ENCODE measurements at places on chromosomes 2 and 18.

DNA sequence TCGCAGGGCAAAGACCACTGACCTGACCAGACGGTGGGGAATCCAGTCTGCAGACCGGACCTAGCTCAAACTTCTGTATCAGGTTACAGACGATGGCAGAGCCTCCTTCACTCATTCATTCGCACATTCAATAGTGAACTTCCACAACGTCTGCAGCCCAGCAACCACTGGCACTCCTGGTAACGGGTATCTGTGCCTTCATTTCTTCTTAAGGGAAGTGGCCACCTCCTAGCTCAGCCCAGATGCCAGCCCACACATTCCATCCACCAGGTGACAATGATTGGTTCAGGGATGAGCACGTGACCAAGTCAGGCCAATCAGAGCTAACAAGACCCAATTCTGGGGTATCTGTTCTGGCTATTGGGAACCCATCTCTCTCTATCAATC lies 15.9 kb upstream of the ARMC9 start:
- DNase-seq, result no peak

GRCh38 chr18:73893880-73894279 lies 253.8 kb downstream of the FBXO15 start:
- no peak for DNase-seq

- no peak for DNase-seq
Observed at GRCh38 chr2:18412980-18413675, 147.3 kb downstream of the RDH14 start.

DNA sequence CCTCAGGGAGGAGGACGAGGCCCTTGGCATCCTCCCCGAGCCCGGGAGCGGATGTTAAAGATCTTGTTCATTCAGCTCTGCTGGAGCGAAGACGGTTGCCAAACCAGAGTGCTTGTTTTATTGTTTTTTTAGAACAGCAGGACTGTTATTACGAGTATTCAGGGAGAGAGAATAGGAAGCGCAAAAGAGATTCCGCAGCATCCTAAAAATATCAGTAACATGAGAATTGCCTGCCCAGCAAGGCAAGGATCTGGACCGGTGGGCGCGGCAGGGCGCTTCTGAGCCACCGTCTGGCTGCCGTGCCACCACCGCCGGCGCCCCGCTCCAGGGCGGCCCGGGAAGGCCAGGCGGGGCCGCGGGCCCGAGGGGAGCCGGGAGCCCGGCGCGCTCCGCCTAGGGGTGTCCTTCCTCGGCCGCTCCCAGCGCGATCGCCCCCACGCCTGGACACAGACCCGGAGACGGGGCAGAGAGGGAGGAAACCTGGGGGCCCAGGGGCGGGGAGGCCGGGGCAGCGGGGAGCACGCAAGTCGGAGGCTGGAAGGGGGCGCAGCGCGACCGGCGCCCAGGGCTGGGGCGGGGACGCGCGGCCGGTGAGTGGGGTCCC lies 843 bp downstream of the CYS1 start:
- peak; percentile 16 for DNase-seq

GRCh38 chr2:29755829-29756228 lies 165.6 kb downstream of the ALK start:
- DNase-seq, result no peak

GRCh38 chr2:222485367-222486211 lies 61.2 kb downstream of the SGPP2 start:
- no peak for DNase-seq

DNA sequence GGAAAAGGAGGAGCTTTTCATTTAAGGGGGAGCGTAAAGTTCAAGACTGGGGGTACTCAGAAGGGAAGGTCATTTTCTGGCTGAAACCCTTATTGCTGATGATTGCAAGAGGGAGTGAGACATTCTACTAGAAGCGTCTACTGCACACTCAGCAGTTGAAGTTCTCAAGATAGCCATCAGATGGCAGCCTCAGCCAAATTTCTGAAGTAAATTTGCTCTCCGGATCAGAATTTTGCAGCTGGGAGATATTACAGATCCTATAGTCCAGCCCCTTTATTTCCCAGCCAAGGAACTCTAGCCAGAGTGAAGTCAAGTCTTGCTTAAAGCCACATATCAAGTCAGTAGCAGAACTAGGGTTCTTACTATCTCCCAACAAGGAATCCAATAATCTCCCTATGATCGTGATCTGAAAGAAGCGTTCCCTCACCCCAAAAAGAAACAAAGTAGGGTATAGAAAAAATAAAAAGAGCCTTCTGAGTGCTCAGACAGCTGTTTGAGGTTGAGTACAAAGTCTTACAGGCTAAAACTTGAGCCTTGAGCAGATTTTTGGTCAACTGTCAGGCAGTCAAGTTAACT lies 24.0 kb downstream of the RAX start:
- DNase-seq, result peak; percentile 47

DNA sequence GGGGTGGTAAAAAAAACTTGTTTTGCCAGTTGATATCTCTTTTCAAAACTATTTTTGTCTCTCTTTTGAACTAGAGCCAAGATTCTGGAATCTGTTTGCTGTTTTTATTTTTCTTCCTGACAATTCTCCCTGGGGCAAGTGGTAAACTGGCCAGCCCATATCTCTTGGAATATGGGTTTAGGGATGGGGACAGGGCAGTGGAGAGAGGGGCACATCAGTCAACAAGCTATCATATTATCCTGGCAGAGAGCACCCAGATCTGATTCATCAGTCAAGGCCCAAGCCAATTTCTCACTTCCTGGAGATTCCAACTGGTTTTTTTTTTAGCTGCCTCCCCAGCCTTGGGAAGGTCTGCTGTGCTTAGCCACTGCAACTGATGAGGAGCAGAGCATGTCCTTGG lies 52.3 kb downstream of the ARHGAP28 start:
- no peak for DNase-seq

- DNase-seq, result no peak
Observed at GRCh38 chr2:227326783-227327182, 1.7 kb downstream of the MFF start.

DNA sequence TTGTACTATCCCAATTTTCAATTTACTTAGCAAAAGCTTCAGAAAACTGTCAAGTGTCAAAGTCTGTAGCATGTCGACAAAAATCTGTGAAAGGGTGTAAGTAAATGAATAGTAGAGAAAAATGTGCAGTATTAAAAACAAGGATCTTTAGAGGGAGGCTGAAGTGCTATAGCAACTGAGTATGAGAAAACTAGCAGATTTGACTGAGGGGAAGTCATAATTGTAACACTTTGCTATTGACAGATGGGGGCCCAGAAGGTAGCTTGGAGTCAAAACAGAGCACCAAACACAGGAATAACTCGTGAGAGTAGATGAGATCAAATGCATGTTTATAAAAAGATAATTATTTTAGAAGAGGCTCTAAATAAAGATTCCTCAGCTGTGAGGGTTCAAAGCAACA lies 657.7 kb downstream of the TMEM182 start:
- DNase-seq, result no peak

- DNase-seq, result no peak
Observed at GRCh38 chr18:24875286-24875685, 414.8 kb downstream of the HRH4 start.

- DNase-seq, result no peak
Observed at GRCh38 chr2:168611091-168611490, 155.0 kb downstream of the CERS6 start.

GRCh38 chr2:134594399-134594798 lies 124.4 kb downstream of the TMEM163 start:
- no peak for DNase-seq

DNA sequence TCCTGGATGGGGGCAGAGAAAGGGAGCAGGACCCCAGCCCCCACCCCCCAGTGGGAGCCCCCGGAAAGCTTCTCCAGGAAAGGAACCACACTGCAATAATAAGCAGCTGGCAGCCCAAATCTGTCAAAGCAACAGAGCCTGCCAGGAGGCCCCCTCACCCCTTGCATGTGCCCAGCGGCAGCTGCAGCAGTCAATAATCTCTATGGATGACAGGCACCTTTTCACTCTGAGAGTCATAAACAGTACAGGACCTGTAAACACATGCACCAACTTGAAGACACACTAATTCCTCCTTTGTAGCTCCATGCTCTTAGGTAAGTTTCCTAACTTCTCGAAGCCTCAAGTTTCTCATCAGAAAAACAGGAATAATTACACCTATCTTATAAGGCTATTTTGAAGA lies 26.2 kb upstream of the KDM3A start:
- DNase-seq, result no peak

GRCh38 chr18:50111398-50111797 lies 83.5 kb downstream of the MYO5B start:
- no peak for DNase-seq

DNA sequence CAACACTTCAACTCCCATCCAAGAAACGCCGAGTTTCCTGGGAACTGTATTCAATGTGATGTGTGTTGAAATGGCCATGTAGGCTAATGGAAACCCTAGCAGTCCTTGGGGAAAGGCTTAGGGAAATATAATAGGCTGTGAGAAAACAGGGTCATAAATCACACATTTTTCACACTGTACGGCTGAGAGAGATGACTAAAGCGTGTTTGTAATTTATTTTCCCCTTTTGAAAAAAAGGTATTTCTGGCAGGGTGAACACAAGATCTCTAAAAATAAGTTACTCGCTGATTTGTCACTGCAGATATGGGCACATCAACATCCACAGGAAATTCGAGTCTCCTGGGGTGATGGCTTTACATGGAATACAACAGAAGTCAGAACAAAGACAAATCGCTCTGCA lies 109.6 kb upstream of the ST6GAL2 start:
- DNase-seq, result no peak

- DNase-seq, result peak; percentile 25
Observed at GRCh38 chr2:168961450-168962229, 60.5 kb downstream of the G6PC2 start.

DNA sequence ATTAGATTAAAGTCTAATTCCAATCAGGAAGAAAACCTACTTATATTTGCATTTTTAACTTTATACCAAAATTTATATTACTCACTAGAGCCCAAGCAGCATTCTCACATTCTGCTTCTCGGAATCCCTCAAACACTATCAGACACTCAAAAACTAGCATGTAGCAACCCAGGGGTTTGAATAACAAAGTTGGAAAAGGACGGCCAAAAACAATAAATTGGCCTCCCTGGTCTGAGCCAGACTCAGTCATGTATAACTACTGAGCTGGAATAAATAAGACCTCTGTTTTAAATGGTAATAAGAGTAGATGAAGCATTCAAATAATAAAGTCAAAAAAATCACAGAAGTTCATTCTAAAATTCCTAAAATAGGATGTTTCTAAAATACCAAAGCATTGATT lies 290.9 kb downstream of the IRS1 start:
- no peak for DNase-seq

GRCh38 chr2:109024477-109024876 lies 35.5 kb upstream of the EDAR start:
- DNase-seq, result no peak

DNA sequence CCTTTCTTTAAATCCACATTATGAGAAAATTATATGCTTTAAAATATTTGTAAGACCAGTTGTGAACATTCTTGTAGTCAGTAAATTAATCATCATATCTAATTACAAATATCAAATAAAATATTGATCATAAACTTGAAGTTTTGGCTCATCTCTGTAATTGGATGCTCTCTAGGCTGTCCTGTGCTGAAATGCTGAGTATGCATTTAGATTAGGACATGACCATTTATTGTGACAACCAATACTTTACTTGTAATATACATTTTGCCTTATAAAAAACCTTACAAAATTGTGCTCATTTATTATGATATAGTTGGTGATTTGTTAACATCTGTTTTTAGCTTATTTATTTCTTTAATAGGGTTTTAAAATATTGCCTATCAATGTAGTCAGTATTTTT lies 116.1 kb upstream of the DOCK10 start:
- no peak for DNase-seq

DNA sequence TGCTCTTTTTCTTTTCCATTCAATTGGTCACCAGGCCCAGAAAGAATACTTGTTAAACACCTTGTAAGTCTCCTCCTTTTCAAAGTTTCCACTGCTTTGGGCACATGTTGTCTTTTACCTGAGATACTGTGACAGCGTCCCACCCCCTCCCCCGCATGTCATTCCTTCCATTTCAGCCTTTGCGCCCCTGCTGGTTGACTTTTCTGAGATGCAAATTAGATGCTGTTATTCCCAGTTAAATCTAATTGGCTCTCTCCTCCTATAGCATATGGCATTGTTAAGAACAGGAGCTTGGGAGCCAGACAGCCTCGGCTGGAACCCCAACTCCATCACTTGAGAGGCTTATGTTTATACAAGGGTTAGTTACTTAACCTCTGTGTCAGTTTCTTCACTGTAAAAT lies 80.3 kb upstream of the GAREM1 start:
- DNase-seq, result no peak

DNA sequence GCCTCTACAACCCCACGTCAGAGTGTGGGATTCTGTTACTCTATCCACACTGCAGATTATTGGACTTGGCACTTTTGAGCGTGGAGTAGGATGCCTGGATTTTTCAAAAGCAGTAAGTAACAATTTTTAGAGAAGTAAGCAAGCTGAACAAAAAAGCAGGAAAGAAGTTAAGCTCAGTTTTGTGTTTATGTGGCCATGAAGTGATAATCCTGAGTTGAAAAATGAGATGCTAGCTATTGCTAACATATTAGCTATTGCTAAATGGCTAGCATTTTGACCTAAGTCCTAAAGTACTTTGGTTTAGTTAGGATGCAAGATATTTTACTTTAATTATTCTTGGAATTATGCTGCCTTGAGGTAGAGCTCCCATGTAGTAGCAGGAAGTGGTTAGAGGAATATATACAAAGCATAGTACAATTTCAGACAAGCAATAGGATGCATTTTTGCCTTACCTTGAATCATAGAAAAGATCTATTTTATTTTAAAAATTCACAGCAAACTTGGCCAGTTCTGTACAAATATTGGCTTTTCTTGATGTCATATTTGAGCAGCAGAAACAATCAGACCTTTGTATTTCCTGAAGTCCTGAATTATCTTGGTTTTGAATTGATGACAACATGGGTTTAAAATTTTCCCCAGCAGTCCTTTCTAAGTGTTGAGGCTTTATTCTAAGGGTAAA lies 74.6 kb downstream of the COX7A2L start:
- no peak for DNase-seq

DNA sequence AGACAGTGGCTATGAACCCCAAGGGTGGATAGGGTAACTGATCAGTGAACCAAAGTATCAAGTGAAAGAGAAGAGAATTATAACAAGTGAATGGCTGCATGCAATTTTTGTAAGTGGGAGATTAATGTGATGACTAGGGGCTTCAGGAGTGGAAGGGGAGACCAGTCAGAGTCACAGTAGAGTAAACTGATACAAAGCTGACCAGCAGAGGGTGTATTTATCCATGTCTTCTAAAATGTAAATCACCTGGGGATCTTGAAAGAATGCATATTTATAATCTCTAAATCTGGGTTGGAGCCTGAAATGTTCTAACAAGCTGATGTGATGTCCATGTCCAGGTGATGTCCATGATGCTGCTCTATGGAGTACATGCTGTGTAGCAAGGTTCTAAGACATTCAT lies 1351.3 kb upstream of the CHAC2 start:
- DNase-seq, result no peak
